ENCODE measurements at places on chromosomes 1 and 21.

DNA sequence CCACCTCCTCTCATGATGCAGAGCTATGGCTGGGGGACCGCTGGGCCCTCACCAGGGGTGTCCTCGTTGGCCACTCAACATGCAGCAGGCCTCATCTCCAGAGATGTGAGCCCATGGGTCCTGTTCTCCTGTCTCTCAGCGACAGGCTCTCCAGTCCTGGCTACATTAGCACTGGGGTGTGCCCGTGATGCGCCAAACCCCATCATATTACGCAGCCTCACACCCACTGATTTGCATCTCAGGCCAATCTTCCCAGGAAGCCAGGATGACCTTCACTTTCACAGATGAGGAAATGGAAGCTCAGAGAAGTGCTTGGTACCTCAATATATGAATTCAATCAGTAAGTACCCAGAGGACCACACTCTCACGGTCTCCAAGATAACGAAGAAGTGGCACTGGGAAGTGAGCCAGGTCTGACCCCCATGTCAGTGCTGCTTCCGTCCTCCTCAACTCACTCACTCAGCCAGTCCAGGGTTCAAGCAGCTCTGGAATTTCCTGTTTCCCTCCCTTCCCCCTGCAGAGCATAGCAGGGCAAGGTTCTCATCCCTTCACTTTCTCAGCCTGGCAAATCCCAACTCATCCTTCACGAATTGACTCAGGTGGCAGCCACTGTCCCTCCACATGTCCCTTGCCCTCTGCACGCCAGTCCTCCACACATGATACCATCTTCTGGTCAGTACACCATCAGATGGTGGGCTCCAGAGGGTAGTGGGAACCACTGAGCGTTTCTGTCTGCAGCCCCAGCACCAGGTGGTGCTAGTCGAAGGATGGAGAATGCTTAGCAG, 28.9 kb upstream of the EVA1B start:
- no peak for DNase-seq

DNA sequence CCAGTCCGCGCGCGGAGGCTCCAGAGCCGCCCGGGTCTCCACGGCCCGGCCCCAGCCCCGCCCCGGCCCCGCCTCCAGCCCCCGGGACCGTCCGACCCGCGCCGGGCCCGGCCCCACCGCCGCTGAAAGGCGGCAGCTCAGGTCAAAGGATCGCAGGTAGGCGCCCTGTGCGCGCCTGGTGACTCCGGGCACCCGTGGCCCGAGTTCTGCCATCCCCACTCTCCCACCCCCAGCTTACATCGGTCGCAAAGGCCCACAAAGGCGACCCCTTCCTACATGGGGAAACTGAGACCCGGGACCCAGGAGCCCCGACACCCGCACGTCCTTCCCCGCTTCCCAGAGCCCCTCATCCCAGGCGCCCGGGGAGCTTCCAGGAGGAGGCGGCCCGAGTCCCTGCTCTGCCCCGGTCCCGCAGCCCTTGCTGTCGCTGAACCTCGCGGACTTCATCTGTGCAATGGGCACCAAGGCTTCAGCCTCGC, at the start of gene TMEM200B:
Gene TMEM200B, minus strand, starts transcription at position 17 of the 479 bp plus-strand sequence. CDS start 2,075 bp downstream, outside the sequence.
- DNase-seq: no peak

DNA sequence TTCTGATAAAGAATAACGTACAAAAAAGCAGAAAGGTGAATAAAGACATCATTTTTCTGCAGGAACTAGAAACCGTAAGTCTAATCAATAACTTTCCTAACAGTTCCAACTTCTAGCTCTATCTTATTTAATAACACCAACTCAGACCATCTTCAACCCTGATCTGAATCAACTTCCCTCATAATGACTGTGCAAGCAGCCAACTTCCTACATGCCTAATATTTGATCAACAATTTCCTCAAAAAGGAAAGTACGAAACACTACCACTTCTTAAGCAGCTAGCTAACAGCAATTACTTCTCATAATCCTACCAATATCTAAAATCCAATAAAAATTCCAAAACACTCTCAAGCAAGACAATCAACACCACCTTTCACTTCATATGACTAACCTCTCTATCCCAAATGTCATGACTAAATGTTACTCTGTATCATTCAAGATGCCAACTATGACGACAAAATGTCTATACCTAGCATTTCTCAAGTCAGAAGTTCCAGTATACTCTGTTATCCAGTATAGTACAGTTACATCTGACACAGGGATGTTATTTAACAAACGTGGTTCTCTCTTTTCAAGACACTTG, 1.7 kb downstream of the COP1 start:
- no peak for DNase-seq

DNA sequence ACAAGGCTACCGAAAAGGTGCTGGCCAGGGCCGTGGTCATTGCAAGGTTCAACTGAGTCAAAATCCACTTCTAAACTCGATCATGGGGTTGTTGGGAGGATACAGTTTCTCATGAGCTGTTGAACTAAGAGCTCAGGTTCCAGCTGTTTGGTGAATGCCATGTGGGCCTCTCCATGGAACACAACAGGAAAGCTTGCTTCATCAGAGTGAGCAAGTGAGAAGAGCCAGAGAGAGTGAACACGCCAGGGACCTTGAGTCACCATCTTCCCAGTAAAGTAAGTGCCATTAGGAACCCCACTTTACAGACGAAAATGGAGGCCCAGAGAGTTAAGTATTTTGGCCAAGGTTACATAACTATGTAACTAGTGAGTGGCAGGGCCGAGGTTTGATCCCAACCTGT, 475.1 kb upstream of the VAMP3 start:
- DNase-seq: no peak

- no peak for DNase-seq
Observed at GRCh38 chr1:22177354-22178003, 34.6 kb upstream of the WNT4 start.

DNA sequence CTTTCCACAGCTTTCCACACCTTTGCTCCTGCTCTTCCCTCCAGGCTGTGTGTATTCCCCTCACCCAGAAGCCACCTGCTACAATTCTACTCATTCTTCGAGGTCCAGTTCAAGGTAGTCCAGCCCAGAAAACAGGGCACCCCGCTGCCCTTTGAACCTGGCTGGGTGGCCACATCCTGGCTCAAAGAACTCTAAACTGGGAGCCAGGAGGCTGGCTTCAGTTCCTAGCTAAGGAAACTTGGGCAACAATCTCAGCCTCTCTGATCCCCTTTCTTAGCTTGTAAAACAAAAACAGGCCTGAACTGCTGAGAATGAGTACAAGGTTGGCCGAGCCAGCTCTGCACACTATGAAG, 4.7 kb downstream of the EDN2 start:
- DNase-seq: no peak

DNA sequence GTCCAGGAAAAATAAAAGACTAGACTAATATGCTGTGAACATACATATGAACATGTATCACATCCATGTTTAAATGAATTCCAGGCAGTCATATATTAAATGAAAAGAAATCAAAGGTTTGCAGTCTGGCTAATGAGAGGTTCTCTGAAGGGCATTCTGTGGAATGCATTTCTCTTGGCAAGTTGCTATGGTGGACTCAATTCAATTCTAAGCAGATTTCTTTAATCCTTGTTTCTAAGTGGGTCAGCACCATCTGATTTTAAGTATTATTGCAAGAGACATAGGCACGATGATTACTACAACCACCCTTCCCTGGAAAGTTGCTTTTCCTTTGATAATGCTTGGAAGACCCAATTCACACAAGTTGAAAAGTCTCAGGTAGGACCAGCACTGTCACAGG, 23.9 kb upstream of the ABCA4 start:
- DNase-seq: no peak

- DNase-seq: no peak
Observed at GRCh38 chr1:22751124-22751531, 40.5 kb downstream of the EPHB2 start.

GRCh38 chr1:43708002-43708410, 670 bp downstream of the ST3GAL3 start:
- no peak for DNase-seq

DNA sequence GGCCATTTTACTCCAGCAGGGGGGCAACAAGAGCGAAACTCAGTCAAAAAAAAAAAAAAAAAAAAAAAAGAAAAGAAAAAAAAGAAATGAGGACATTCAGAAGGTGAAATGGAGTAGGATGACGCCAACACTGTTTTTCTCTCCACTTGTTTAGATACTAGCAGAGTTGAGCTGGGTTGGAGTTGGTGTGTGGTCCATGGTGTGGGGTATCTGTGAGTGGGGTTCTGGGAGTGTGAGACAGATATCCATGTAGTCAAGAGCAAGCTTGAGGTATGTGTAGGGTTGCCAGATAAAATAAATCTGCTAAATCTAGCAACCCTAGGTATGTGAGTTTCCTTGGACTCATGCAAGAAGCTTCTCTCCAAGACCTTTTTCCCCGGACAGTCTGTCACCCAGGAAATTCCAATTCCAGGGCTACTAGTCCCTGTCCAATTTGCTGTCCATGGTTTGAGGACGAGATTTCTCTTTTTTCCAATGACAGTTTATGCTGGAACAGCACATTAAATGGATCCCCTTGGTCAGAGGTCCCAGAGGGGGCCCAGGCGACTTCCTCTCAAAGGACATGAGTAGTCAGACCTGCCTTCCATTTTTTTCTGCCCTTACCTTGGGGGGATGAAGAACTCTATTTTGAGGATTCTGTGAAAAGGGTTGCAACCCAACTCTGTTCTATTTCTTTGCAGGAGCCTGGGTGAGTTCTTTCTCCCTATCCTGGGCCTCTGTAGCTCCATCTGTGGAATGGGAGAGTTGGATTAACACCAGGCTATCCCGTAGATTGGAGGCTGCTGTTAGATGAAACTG, 2.1 kb upstream of the FOXD2 start:
- no peak for DNase-seq

DNA sequence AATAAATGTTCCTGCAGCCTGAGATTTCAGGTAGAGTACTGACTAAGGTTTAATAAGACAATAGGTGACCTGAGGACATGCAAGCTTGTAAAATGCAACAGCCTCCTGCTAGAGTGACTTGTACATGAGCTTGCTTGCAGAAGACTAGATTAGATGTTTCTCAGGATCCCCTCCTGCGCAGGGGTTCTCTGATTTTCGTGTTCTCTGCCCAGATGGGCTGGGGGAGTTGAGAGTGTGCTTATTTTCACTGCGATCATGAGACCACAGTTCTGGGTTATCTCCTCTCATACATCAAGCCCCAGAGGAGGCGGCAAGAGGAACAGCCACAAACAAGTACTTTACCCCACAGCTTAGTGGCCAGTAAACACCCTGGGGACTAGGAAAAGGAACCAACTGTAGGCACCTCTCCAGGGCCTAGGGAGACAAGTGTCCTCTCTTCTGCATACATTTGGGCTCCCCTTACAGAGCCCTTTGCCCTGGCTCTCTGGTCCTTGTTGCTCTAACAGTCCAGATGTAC, 8.0 kb downstream of the TMEM81 start:
- DNase-seq: no peak

GRCh38 chr21:16624479-16625118, 888.2 kb upstream of the CXADR start:
- DNase-seq: no peak

- no peak for DNase-seq
Observed at GRCh38 chr1:189787201-189787600, 690.5 kb downstream of the BRINP3 start.

DNA sequence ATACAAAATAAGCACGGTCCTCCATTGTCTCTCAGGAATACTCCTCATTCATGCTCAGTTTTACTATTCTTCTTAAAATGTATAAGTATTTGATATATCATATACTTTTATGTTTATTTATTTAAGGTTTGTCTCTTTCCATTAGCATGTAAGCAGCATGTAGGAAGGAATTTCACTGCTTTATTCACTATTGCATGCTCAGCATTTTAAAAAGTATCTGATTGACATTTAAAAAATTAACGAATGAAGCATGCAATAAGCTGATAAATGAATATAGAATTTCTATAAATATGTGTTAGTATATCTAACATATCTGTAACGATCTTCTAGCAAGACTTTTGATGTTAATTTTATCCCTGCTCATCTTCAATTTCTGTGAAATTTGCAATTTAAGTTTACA, 402.7 kb upstream of the BRINP3 start:
- no peak for DNase-seq

DNA sequence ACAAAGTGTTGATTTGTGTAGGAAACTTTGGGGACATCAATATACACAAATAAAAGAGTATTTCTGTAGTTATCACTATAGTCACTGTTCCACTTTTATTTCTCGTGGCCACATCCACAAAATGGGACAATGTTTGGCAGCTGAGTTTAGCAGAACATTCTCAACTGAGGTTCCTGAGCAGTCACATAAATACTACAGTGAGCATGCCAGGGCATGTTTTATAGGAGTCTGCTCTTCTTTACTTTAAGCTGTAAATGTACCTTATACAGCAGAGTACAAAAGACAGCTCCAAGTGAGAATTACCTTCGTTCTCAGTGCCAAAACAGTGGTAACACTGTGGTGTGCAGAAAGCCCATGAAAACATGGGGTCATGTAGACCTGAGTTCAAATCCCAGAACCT, 5.0 kb downstream of the BTG3 start:
- DNase-seq: no peak

- no peak for DNase-seq
Observed at GRCh38 chr1:54679706-54680105, 36.0 kb upstream of the TTC4 start.

DNA sequence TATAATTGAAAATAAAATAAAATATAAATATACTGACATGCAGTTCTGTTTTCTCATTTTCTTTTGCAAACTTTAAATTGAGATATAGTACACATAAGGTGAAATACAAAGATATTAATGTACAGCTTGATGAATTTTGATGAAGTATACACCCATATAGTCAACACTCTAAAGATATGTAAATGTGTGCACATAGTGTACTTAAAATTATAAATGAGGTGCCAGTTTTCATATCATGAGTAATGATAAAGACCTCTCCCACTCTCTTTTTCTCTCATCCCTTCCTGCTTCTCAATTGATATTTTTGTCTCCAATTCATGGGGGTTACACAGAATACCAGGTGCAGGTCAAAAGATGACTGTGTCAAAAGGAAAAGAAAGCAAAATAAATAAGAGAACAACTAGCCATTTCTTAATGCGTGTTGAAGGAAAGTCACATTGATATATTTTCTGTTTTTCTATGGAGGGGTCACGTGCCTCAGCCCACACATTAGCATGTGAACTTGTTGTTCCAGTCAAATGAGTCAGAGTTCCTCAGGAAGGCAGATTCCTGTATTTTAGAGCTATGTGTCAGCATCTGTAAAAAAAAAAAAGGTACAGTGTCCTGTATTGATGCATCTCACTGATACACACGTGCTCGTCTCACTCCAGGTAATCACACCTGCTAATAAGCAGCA, 64.3 kb upstream of the HOOK1 start:
- DNase-seq: peak; percentile 78

- no peak for DNase-seq
Observed at GRCh38 chr1:214550857-214551435, 456 bp downstream of the PTPN14 start.

DNA sequence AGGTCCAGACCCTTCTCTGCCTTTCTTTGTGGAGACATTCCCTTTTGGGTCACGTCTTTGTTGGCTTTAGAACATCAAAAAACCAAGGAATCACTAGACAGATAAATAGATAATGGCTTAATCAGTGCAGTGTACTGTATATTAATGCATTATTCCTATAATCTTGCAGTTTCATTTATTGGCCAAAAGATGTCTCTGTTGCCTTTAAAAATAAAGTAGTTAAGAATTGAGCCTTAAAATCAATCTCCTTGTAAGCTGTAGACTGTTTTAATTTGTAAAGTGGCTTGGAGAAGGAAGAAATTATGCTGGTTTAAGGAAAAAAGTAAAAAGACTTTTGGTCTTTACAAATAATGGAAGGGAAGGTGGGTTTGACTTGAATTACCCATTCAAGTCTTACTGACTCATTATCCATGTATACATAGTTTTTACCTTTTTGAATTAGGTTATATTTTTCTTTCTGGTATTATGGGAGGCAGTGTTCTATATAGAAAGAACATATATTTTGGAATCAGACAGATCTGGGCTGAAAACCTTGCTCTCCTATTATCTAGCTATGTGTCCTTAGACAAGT, 84.6 kb downstream of the VPS13D start:
- no peak for DNase-seq

GRCh38 chr1:8283058-8283884, 34.6 kb upstream of the SLC45A1 start:
- DNase-seq: no peak
